ENCODE measurements at places on chromosomes 4 and X.

- no peak for DNase-seq
Measured at GRCh38 chr4:142274137-142274536, 572.0 kb downstream of the INPP4B start.

GRCh38 chr4:112173593-112174558 lies 28.6 kb downstream of the FAM241A start:
- no peak for DNase-seq

DNA sequence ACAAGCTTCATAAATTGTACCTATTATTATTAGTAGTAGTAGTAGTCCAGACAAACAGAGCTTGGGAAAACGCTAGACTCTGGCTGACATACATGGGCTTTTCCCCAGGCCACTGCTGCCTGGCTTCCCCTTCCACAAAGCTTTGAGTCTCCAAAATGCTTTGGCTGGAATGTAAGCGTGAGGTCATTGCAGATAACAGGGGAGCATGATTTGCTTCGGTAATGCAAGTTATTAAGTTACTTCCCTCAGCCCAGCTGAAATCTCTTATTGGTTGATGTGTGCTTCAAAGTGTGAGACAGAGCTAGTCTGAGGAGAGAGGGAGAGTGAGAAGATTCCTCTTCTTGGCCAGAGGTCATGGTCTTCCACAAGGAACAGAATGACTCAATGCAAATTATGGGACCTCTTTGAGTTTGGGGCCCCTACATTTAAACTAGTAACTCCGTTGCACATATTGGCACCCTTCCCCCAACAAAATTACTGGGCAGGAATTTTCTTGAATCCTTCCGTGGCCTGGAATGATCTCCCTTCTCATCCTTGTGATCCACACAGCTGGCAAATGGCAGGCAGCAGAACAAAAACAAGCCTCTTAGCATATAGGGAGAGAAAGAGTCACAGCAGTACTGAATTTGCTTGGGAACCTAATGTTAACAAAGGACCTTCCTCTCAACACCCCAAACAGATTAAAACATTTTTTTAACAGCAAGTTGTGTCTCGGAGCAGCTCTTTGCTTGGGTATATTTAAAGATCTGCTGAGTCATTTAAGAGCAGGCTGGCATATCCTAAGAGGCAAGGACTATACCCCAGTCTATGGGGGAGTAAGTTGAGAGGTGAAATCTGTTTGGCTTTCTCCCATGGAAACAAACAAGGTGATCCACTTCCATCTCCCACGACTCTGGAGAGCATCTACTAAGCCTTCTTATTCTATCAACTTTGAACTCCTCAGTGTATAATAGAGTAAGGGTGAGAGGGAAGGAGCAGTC lies 19.9 kb downstream of the AR start:
- DNase-seq, result no peak

DNA sequence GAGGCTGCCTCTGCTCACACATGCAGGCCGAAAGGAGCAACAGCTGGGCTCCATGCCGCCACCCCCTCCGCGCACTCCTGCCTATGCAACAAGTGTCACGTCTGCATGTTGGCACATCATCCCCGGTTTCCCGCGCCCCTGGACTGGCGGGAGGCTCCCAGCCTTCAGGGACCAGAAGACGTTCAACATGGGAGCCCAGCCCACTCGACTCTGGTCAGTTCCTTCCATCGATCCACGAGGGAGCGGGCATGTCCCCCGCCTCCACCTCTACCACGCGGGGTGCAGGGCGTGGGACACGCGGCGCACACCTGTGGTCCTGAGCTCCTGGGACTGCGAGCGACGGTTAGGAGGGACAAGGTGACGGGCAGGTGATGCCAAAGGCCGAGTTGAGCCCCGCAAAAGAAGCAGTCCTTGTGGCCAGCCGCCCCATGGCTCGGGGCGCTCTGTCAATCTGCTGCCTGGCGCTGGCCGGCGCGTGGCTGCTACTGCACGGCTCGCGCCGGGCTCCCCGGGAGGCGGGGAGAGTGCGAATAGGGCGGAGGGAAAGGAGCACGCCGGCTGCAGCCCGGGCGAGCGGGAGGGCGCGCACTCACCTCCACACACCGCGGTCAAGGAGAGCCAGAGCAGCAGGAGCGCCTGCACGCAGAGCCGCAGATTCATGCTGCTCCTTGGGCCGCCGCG lies 645 bp downstream of the APLN start:
- DNase-seq, result no peak

- DNase-seq, result no peak
Measured at GRCh38 chr4:183399126-183399522, 45.3 kb upstream of the CDKN2AIP start.

DNA sequence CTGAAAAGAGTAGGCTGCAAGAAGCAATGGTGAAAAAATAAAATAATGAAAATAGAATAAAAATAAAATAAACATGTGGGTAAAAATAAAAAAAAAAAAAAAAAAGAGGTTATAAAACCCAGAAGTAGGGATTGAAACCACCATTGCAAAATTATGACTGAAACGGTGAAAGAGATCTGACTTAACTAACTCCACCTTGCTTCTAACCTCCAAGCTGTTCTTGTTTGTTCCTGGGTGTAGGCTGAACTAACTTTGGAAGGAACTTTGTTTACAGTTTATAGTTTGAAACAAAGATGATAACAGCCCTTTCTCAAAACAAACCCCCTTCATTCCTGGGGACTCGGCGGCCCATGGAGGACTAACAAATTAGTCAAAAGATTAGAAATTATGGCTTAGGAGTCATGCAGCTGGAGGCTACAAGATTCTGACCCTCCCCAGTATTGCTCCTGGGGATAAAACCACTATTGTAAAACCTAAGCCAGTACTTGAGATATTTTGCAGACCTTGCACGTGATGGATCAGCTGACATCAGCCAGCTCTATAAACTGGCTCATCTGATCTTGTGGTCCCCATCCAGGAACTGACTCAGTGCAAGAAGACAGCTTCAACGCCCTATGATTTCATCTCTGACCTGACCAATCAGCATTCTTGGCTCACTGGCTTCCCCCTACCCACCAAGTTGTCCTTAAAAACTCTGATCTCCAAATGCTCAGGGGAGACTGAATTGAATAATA lies 30.4 kb downstream of the DDX60L start:
- no peak for DNase-seq

GRCh38 chrX:16826207-16826606 lies 39.9 kb downstream of the TXLNG start:
- DNase-seq, result no peak

GRCh38 chr4:158169931-158170690 lies 2.7 kb downstream of the GASK1B start:
- DNase-seq, result no peak

DNA sequence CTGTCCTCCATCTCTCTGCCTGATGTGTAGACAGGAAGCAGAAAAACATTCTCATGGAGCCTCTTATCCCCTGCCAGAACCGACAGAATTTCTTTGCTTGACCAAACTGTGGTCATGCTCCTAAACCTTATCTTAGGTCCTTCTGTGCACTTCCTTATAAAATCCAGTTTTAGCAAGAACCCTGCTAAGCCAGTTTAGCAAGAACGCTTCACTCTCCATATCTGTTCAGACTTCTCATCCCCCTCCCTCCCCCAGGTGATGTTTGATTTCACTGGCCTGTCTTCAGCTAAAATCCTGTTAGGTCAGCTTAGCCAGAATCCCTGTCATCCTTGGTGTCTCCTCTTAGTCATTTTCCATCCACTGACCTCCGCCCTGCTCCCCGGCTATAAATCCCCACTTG lies 1130.9 kb upstream of the PRKX start:
- DNase-seq, result no peak

DNA sequence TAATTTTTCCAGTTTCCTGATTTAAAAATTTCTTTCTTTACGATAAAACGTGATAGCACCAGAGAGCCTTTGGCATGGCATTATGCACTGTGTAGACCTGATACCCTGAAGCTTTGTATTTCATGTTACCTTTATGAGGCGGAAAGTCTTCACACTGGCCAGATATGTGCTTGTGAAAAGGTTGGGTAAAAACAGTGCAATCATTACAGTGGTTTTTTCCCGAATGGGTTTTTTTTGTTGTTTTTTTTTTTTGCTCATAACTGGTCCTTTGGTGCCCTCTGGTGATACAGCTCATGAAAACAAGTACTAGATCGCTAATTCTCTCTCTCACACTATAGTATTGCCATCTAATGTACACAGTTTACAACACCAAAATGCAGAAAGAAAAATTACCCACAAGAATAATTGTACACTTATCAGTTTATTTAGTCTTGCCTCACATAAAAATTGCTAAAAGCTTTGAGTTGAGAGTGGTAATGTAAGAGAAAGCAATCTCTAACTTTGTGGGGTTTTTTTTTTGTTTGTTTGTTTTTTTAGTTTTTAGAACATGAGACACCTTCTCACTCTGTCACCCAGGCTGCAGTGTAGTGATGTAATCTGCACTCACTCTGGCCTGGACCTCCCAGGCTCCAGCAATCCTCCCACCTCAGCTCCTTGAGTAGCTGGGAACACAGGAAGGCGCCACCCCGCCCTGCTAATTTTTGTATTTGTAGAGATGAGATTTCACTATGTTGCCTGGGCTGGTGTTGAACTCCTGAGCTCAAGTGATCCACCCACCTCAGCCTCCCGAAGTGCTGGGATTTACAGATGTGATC lies 21.3 kb downstream of the SPCS3 start:
- no peak for DNase-seq

- DNase-seq, result no peak
Measured at GRCh38 chr4:1880332-1880731, 9.1 kb downstream of the NSD2 start.

DNA sequence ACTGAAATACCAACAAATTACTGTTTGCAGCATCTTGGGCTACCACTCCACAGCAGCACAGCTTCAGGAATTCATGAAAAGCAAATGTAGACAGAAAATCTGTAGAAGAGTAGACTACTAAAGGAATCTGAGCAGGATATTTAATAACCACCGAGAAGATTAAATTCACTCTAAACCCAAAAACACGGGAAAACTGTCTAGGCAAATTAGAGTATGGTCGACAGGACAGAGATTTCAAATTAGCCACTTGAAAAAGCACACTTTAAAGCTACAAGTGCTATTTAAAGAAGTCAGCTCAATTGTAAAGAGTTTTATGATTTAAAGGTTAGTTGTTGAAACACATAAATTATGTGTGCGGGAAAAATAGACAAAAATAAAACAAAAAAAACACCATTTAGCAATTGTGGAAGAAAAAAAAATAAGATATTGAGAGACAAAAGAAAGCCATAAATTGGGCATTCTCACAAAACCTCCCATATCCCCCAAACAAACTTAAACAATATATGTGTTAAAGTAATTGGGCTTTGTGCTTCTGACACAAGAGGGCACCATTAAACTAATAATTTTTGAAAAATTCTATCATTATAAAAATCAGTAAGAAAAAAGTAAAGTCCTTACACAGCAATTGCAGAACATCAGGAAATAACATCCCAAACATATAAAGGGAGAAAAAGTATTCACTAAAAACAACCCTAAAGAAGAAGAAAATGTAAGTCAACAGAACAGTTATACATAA lies 880.8 kb downstream of the TECRL start:
- DNase-seq, result no peak

DNA sequence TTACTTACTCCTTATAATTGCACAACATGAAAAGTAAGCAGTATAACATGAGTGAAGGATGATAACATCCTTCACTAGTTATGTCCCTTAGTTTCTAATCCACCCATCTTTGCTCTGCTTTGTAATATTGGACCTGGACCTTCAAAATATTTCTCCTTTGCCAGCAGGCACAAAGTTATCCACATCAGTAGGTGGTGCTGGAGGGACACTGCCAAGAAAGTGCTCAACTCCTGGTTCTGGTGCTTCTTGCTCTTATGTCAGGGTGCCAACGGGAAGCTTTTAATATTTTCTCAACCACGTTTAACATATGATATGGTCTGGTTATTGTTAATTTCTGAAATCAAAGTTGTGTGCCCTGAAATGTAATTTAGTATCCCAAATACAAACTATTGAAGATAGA lies 49.1 kb downstream of the TMEM165 start:
- no peak for DNase-seq

DNA sequence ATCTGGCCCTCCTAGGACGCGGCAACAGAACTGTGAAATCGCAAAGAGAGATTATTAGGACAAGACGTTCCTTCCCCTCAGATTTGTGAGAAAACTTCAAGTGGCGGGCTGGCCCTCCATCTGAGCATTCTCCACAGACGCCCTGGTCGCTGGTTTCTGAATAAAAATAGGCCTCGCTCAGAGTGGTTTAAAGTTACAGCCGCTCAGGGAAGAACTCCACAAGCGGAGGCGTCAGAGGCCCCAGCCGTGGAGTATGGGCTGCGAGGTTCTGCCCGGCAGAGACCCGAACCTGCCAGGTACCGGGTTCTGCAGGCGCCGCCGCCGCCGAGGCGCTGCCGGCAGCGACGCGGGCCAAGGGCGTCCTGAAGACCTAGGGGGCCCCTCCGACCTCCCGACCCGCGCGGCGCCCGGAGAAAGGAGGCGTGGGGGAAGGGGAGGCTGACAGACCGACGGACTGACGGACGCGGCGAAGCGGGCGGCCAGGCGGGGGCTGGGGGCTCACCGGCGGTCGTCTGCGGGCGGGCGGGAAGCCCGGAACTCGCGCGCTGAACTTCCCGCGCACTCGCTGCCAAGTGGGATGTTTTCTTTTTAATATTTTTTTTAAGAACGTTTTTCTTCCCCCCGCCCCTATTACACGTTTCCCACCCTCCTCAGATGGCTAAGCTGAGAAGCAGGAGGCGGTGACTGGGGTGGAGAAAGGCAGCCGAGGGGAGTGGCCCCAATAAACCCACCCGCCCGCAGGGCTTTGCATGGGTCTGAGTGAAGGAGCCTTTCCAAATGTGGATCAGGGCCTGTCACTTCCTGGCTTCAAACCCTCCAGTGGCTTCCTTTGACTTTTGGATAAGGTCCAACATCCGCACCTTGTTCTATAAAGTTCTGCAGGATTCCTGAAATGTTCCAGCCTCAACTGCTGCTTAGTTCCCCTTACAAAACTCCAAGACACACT lies at the start of gene PABPC4L:
Gene PABPC4L (minus strand): TSS at position 574 of the 946 bp plus-strand sequence. CDS start 770 bp downstream, outside the sequence.
- no peak for DNase-seq

Data from NCI-H2081 treated with DMSO at 0.1 percent for 48 hours (cell line).